ENCODE measurements at places on chromosomes 7 and 10.

DNA sequence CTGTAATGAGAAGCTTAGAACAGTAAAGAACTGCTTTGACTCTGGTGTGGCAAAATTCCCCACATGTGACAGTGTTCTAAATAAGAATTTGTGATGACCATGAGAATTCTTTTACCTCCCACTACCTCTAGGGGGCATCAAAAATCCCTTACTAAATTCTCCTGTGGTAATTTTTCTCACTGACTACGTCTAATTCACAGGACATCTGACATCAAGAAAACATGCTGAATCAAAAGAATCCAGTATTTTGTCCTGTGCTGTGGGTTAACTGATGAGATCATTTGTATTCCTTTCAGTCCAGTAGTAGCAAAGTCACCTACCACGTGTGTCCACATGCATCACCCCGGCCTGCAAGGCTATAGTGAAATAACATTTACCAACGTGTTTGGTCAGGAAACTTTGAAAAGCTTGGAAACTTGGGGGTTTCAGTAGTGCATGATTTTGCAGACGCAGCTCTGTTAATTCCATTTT is 103.8 kb downstream of the ATE1 start:
- DNase-seq, result no peak

- DNase-seq, result no peak
Measured at GRCh38 chr10:7409045-7409731, 1.6 kb downstream of the SFMBT2 start.

DNA sequence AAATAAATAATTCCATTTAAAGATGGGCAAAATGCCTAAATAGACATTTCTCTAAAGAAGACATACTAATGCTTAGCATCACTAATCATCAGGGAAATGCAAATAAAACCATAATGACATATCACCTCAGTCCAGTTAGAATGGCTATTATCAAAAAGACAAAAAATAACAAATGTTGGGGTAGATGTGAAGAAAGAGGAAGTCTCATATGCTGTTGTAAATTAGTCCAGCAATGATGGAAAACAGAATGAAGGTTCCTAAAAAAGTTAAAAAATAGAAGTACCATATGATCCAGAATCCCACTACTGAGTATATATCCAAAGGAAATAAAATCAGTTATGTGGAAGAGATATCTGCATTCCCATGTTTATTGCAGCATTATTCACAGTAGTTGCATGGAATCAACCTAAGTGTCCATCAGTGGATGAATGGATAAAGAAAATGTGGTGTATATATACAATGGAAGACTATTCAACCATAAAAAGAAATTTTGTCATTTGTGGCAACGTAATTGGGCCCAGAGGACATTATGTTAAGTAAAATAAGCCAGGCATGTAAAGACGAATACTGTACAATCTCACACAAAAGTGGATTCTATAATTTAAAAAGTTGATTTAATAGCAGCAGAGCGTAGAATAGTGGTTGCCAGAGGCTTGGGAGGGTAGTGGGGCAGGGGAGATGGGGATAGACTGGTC is 52.0 kb downstream of the TCAF1 start:
- no peak for DNase-seq

- no peak for DNase-seq
Measured at GRCh38 chr10:5840314-5841307, 27.4 kb upstream of the GDI2 start.

DNA sequence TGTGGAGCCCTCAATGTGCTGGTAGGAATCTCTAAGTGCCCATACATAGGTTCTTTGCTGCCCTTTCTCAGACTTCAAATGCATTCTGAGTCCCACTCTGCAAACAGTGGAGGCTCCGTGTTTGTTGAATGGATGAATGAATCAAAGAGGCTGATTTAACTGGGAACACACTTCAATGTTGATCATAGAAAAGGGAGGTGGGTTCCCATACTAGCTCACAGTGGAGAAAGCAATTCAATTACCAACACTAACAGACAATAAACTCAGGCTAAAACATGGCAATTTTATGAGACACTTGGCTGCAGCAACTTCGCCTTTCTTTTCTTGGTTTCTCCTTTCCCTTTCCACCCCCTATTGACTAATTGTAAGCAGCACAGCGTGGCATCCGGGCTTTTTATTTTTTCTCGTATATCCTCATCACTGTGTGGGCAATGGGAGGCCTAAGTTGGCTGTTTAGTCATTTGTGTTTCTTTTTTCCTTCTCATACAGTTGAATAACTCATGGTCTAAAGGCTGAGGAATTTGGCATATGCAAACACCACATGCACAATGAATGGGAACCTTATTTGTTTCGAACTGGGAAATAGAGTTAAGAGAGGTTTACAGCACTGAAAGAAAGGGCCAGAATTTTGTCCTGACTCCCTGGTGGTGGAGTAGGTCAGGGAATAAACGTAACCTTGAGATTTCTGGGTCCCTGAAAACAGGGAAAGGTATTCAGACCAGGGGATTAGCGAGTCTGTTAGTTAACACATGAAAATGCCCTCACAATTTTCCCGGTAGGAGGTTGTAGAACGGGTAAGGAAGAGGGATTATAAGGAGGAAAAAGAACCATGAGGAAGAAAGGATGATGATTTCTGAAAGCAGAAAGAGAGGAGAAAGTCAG is 858.5 kb downstream of the KCNMA1 start:
- no peak for DNase-seq

DNA sequence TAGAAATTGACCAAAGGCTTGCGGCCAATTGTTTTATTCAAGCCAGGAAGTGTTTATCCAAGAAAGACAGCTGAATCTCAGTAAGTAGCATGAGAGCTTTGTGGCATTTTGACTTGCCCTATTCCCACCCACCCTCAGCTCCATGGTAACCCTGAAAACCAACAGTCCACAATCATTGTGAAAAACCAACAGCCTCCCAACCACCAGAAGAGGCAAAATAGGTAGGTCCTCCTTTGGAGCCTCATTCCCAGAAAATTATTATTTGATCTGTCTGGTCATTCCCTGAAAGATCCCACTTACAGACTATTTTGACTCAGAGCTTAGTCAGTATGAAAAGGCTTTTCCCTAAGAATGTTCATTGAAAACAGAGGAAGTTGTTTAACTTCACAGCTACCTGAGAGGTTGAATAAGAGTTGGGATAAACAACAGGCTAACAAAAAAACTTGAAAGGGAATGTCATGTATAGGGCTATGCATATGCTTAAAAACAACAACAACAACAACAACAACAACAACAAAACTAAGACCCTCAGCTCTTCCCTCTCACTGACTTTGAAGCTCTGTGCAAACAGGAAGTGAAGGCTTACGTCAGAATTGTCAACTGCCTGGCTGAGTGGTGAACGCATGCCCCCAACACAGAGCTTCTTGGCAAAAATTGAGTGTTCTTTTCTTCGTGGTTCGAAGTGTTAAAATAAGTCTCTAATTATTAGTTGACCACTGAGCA is 11.2 kb downstream of the KPNA7 start:
- no peak for DNase-seq

Measured in cerebellar nuclear complex (tissue), 1 donor.